Left ventricle myocardium inferior (tissue), 1 donor: ENCODE measurements at places on chromosomes 6 and 20. TPM values are rescaled to one million over a fixed set of nuclear protein-coding genes. Genes with fewer than 3 reads are reported as not detected.

Gene EYS
- total RNA-seq, result 0.08 TPM

Gene FOXF2
- 0.30 TPM for total RNA-seq

Gene HCRTR2
- not detected for total RNA-seq

Gene SNAI1
- total RNA-seq, result 0.69 TPM

Gene BPIFB2
- not detected for total RNA-seq

Gene PCMT1
- total RNA-seq, result 166 TPM

Gene RANBP9
- 33.2 TPM for total RNA-seq

Gene TRIM10
- not detected for total RNA-seq

Gene BNIP5
- total RNA-seq, result not detected

Gene COX4I2
- total RNA-seq, result 7.6 TPM

DNA sequence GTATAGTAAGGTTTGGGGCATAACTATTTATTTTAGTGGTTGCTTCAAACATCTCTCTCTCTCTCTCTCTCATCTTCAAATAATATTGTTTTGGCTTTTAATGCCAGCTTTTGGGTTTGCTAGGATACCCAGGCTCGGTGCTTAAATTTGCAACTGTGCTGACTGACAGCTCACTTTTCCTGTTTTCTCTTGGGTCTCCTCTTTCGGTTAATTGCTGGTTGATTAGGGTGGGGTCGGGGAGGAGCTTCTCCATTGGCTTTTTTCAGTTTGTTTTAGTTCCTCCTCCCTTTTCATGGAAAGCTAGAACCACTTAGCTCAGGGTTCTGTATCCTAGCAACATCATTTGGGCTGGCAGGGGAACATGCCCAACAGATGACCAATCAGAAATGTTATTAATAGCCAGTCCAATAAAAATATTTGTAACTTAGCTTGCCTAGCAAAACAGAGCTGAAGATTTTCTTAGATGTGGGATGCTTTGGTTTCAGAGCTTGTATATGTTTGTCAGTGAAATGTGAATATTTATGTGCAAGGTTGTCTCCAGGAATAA is 11.3 kb downstream of the TFAP2B start:
- no peak overlapping the region for H3K4me3 ChIP-seq
- peaks cover 100% of the 10 kb centered on the region for H3K27me3 ChIP-seq
- no peak for DNase-seq
- no peak overlapping the region for H3K27ac ChIP-seq
- no peaks in the 10 kb centered on the region for H3K36me3 ChIP-seq

- no peak for DNase-seq
- H3K36me3 ChIP-seq, result no peaks in the 10 kb centered on the region
- H3K27ac ChIP-seq, result no peak overlapping the region
- H3K27me3 ChIP-seq, result no peaks in the 10 kb centered on the region
- H3K4me1 ChIP-seq, result no peaks in the 10 kb centered on the region
Observed at GRCh38 chr6:50272611-50273010, 222.9 kb upstream of the DEFB112 start.

DNA sequence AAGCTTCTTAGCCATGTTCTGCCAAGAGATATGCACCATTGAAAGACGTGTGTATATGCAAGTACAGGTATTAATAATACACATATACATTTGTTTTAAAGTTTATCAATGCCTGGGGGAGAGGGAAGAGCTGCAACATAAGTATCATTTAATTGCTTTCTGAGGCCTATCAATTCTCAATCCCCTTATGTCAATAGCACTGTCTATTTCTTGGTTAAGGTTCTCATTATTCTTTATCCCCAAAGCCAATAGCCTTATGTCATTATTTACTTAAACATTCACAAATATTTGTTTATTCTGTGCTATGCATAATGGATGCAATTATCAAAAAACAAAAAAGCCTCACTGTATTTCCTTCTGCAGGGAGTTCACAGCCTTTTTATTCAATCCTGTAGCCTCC is 350.3 kb upstream of the KCNQ5 start:
- H3K4me3 ChIP-seq, result no peak overlapping the region
- H3K27ac ChIP-seq, result no peak overlapping the region
- H3K36me3 ChIP-seq, result no peaks in the 10 kb centered on the region
- DNase-seq, result no peak
- H3K4me1 ChIP-seq, result no peaks in the 10 kb centered on the region
- no peaks in the 10 kb centered on the region for H3K27me3 ChIP-seq

DNA sequence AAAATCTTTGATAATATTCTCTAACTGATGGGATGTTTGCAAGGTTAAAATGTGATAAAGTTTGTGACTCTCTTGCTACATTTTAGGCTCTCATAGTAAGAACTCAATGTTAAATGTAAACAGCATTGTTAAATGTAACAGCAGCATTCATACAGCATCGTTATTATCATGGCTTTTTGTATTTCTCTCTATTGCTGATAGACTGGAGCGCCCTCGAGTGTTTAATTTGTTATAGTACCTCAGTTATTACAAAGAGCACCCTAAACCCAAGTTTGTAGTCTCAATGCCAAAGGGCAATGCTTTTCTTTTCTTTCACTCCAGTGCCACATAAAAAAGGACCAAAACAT is 14.9 kb upstream of the TTPAL start:
- H3K4me3 ChIP-seq, result no peak overlapping the region
- DNase-seq, result no peak
- no peaks in the 10 kb centered on the region for H3K27me3 ChIP-seq
- H3K36me3 ChIP-seq, result no peaks in the 10 kb centered on the region

GRCh38 chr6:73145690-73146089 is 79.6 kb downstream of the KHDC1L start:
- H3K36me3 ChIP-seq, result no peaks in the 10 kb centered on the region
- H3K27me3 ChIP-seq, result no peaks in the 10 kb centered on the region
- H3K27ac ChIP-seq, result no peak overlapping the region
- no peak for DNase-seq

- no peak for DNase-seq
- H3K36me3 ChIP-seq, result no peaks in the 10 kb centered on the region
- no peaks in the 10 kb centered on the region for H3K4me1 ChIP-seq
Observed at GRCh38 chr6:146949425-146949824, 254.8 kb upstream of the STXBP5 start.

DNA sequence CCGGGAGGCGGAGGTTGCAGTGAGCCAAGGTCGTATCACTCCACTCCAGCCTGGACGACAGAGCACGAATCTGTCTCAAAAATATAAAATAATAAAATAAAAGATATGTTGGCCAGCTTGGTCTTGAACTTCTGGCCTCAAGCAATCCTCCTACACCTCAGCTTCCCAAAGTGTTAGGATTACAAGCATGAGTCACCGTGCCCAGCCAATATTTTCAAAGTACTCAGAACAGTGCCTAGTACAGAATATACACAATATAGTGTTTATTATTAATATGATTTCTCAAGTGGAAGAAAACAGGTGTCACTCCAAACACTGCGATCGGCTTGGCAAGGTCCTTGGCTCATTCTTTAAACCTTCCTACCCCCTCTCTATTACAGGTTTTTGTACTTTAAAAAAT is 3.1 kb downstream of the FAM210B start:
- peaks cover 50% of the 10 kb centered on the region for H3K4me1 ChIP-seq
- H3K27ac ChIP-seq, result no peak overlapping the region
- no peak for DNase-seq
- no peak overlapping the region for H3K4me3 ChIP-seq
- H3K27me3 ChIP-seq, result no peaks in the 10 kb centered on the region

DNA sequence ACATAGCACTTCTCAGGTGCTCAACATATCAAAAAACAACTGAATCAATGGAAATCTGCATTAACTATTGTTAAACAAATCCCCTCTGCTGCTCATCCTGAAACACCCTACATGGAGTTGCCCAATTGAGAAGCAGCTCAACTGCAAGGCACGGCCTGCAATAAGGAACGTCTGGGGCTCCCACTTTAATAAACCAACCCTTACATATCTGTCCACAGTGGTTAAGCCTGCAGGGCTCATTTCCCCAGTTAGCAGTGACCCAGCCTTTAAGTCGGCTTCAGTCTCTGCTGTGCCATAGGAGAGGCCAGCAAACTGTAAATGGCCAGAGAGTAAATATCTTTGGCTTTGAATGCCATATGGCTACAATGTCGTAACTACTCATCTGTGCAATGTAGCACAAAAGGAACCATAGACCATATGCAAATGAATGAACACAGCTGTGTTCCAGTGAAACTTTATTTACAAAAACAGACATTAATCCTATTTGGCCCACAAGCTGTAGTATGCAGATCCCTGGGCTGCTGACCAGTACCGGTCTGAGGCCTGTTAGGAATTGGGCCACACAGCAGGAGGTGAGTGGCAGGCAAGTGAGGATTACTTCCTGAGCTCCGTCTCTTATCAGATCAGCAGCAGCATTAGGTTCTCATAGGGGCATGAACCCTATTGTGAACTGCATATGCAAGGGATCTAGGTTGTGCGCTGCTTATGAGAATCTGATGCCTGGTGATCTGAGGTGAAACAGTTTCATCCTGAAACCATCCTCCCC is 522.7 kb upstream of the CDH4 start:
- H3K4me1 ChIP-seq, result no peaks in the 10 kb centered on the region
- H3K27me3 ChIP-seq, result peaks cover 22% of the 10 kb centered on the region
- no peaks in the 10 kb centered on the region for H3K36me3 ChIP-seq
- no peak for DNase-seq
- no peak overlapping the region for H3K27ac ChIP-seq

DNA sequence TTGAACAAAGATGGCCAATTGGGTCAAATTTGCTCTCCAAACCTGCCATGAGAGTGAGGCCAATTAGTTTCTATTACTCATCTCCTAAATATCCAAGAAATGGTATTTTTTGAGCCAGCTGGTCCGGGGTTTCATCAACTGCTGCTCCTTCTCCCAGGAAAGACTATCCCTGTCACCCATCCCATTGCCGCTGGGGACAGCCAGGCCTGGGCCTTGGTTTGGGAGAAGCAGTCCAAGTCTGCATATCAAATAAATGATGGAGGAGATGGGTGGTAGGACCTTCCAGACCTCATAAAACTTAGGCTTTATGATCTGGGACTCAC is 46.7 kb upstream of the TTPAL start:
- DNase-seq, result no peak
- no peaks in the 10 kb centered on the region for H3K36me3 ChIP-seq
- no peaks in the 10 kb centered on the region for H3K4me1 ChIP-seq
- H3K27me3 ChIP-seq, result peaks cover 70% of the 10 kb centered on the region
- no peak overlapping the region for H3K4me3 ChIP-seq

DNA sequence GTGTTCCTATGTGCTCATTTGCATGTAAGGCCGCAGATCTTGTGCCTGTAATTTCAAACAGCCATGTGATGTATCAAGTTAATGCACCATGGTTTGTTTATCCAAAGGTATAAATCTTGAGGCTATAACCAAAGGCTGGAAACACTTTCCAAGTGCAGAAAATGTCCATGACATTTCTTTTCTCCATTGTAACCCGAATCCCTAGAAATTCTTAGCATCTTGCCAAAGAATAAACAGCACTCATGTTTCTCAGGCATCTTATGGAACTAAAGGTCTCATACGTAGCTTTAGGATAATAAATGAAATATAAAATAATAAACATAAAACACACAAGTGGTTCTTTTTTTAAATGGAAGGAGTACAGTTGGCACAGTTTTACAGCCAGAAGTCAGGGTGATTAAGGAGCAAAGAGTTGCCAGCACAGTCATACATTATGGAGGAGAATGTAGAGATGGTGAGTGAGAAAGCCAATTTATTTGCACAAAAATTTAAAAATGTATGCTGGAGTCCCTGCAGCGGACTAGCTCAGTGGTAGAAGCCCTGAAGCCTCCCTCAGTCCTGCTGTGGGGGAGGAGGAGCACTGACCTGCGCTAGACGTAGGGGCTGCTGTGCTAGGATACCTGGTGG is 18.0 kb downstream of the CDH26 start:
- DNase-seq, result no peak
- no peaks in the 10 kb centered on the region for H3K4me1 ChIP-seq
- no peak overlapping the region for H3K27ac ChIP-seq
- H3K4me3 ChIP-seq, result no peak overlapping the region

DNA sequence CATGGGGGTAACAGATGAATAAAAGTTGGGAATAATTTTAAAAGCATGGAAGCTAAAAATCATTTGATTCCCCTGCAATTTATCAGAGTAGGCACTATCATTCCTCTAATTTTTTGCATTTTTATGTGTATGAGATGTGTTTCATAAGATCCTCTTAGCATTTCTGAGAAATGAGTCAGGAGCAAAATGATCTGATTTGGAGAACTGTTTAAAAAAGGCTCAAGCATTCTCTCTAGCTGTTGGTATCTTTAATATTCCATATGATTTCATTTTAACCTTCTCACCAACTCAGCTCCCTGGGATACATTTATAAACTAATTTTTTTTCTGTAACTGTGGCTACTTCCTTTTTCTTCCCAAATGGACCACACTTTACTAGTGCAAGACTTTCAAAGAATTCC is 60.9 kb downstream of the MCHR2 start:
- H3K4me1 ChIP-seq, result no peaks in the 10 kb centered on the region
- no peaks in the 10 kb centered on the region for H3K36me3 ChIP-seq
- H3K4me3 ChIP-seq, result no peak overlapping the region
- no peaks in the 10 kb centered on the region for H3K27me3 ChIP-seq
- H3K27ac ChIP-seq, result no peak overlapping the region
- no peak for DNase-seq

- H3K27me3 ChIP-seq, result peaks cover 68% of the 10 kb centered on the region
- H3K27ac ChIP-seq, result no peak overlapping the region
- H3K4me3 ChIP-seq, result no peak overlapping the region
- no peaks in the 10 kb centered on the region for H3K36me3 ChIP-seq
Observed at GRCh38 chr6:159201336-159201735, 32.1 kb downstream of the FNDC1 start.

DNA sequence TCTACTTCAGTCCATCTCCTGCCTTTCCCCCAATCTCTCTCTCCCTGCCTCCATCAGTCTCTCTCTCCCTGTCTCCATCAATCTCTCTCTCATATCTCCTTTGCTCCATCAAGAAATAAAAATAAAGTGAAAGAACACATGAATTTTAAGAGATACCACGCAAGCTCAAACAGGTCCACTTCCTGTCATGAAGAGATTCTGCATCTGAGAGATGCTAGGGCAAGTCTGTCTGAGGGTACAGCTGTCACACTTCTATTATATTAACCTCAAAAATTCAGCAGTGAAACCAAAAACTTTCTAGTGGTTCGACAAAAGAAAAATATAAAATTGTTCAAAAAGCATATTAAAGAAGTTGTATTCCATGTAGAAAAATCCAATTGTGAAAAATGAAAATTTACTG is 296.8 kb upstream of the RSPO3 start:
- no peak overlapping the region for H3K27ac ChIP-seq
- H3K27me3 ChIP-seq, result no peaks in the 10 kb centered on the region
- no peaks in the 10 kb centered on the region for H3K36me3 ChIP-seq
- no peak for DNase-seq
- no peaks in the 10 kb centered on the region for H3K4me1 ChIP-seq

GRCh38 chr6:26555505-26556262 is 17.5 kb downstream of the HMGN4 start:
- no peaks in the 10 kb centered on the region for H3K36me3 ChIP-seq
- H3K4me1 ChIP-seq, result peaks cover 27% of the 10 kb centered on the region
- no peak for DNase-seq
- no peaks in the 10 kb centered on the region for H3K27me3 ChIP-seq
- H3K27ac ChIP-seq, result peak overlapping the region; percentile 86

GRCh38 chr6:47034421-47034820 is 7.7 kb downstream of the ADGRF1 start:
- H3K4me3 ChIP-seq, result no peak overlapping the region
- no peak for DNase-seq
- H3K27me3 ChIP-seq, result peaks cover 37% of the 10 kb centered on the region
- peaks cover 28% of the 10 kb centered on the region for H3K4me1 ChIP-seq
- no peaks in the 10 kb centered on the region for H3K36me3 ChIP-seq
